ENCODE measurements at places on chromosomes 5 and 9. TPM values are rescaled to one million over a fixed set of nuclear protein-coding genes. Genes with fewer than 3 reads are reported as not detected.

GRCh38 chr5:2886531-2886930, 135.1 kb upstream of the IRX2 start:
- H3K27me3 ChIP-seq = no peaks in the 10 kb centered on the region
- no peak overlapping the region for H3K27ac ChIP-seq
- no peaks in the 10 kb centered on the region for H3K4me1 ChIP-seq
- DNase-seq = no peak
- H3K36me3 ChIP-seq = no peaks in the 10 kb centered on the region

DNA sequence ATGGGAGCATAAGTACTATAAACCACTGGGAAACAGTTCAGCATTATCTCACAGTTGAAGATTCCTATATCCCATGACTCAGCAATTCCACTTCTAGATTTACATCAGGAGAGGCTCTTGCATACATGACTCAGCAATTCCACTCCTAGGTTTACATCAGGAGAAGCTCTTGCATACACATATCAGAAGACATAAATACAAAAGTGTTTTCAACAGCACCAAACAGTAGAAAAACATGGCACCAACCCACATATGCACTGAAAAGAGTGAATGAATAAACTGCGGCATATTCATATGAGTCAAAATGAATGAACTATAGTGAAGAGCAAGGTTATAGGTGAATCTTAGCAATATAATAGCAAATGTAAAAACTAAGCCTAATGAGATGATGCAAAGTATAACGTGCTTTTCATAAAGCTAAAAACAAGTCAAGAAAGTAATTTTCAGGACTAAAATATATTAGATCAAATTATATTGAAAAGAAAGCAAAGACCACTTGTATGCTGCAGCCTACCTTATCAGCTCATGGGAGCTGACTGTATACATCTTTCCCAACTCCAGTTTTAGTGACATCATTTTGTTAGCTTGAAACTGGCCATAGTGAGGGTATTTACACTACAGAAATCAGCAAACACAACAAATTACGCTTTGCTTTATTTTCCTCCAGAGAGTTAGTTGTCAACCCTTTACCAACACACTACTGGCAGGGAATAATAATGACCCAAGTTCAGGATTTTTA, 95.8 kb downstream of the ANKRD18B start:
- peaks cover 8% of the 10 kb centered on the region for H3K27me3 ChIP-seq
- no peak overlapping the region for H3K27ac ChIP-seq
- H3K36me3 ChIP-seq = no peaks in the 10 kb centered on the region
- DNase-seq = no peak

DNA sequence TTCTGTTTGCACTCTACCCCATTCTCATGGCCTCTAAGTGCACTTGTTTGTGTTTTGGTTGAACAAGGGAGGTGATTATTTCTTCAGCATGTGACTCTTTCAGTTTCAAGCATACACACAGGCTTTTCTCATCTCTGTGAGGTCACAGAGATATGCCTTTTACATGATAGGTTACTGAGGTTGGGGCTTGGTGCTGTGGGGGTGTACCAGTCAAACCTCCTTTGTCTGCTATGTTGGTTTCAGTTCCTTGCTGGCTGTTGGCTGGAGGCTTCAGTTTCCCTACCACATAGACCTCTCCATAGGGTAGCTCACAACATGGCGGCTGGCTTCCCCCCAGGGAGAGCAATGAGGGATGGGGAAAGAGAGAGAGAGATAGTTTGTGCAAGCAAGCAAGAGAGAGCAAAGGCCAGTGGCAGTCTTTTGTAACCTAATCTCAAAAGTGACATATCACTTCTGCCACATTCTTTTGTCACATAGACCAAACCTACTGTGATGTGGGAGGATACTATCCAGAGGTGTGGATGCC, 96.7 kb upstream of the SEMA6A start:
- no peak for DNase-seq
- no peaks in the 10 kb centered on the region for H3K36me3 ChIP-seq
- H3K4me3 ChIP-seq = no peak overlapping the region
- no peaks in the 10 kb centered on the region for H3K4me1 ChIP-seq
- no peak overlapping the region for H3K27ac ChIP-seq

GRCh38 chr5:111748304-111748763, 8.7 kb downstream of the NREP start:
- H3K4me1 ChIP-seq = no peaks in the 10 kb centered on the region
- no peak for DNase-seq
- no peaks in the 10 kb centered on the region for H3K36me3 ChIP-seq
- no peak overlapping the region for H3K4me3 ChIP-seq
- H3K27ac ChIP-seq = no peak overlapping the region
- H3K27me3 ChIP-seq = peaks cover 2% of the 10 kb centered on the region

DNA sequence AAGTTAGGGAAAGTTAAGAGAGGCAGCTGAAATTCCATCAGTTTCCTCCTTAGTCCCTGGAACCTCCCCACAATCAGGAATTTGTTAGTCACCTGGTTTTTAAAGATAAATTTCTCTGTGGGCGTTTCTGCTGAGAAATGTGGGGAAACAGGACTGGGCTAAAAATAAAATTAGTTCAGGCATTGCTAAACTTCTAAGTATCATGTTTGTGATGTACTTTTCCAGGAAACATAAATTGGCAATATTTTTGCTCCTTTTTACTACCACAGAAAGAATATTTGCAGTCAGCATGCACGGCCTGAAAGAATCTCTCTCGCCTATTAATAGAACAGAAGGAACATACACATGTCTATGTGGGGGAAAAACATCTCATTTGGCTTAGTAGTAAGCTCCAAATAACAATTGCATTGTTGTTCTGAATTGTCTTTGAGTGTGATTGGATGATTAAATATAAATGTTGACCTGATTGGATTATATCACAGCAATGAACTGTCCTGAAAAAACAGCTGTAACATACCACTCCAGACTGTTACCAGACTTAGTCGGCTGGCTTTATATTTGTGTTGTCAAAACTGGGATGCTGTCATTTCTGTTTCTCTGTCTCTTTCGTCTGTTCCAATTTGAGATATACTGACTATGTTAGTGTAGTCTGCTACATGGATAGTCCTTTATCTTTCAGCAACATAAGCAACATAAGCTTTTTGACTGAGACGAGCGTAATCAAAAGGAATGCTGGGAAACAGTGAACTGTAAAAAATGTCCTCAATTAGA, 12.9 kb downstream of the TJP2 start:
- peaks cover under 1% of the 10 kb centered on the region for H3K4me1 ChIP-seq
- DNase-seq = no peak
- no peaks in the 10 kb centered on the region for H3K36me3 ChIP-seq
- no peaks in the 10 kb centered on the region for H3K27me3 ChIP-seq
- no peak overlapping the region for H3K4me3 ChIP-seq

CDKN2A gene
- 16.5 TPM for total RNA-seq

All from CD4-positive, CD25-positive, alpha-beta regulatory T cell (primary cell).